Stimulated activated CD4-positive, alpha-beta T cell treated with anti-CD3 and anti-CD28 coated beads, Interleukin-1b, Interleukin-23, amount 100 ng/mL, for 1 hour (primary cell): ENCODE measurements at places on chromosomes 3 and 15.

DNA sequence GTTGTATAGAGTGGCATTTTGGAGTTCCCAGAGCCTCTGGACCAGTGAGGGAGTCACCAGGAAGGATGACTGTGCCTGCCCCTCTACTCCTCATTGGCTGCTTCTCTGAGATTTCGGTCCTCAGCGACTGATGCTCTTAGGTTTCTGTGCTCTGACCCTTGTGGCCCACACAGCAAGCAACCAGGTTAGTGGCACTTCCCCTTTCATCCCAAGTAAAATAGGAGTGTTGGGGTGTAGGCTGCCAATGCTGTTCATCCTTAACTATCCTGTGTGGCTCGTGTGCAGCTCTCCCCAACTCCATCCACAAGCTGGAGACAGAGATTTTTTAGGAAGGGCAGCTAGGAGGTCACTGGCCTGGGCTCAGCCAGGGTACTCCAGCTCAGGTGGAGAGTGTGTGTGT lies 21.3 kb downstream of the PRR23A start:
- DNase-seq, result no peak

- DNase-seq, result no peak
Measured at GRCh38 chr3:152056987-152057386, 183.5 kb downstream of the SUCNR1 start.

- no peak for DNase-seq
Measured at GRCh38 chr3:58052373-58053273, 44.4 kb downstream of the FLNB start.

DNA sequence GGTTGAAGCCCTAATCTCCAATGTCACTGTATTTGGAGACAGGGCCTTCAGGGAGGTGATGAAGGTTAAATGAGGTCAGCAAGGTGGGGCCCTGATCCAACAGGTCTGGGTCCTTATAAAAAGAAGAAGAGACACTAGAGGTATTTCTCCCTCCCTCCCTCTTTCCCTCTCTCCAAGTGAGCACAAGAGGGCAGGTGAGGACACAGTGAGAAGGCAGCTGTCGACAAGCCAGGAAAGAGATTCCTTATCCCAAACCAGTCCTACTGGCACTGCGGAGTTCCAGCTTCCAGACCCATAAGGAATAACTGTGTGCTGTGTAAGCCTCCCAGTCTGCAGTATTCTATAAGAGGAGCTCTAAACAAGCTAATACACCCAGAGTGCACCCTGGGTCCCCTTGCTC lies 134.7 kb downstream of the ADAMTS17 start:
- no peak for DNase-seq

- no peak for DNase-seq
Measured at GRCh38 chr3:53728606-53729005, 117.6 kb downstream of the CHDH start.

- DNase-seq, result no peak
Measured at GRCh38 chr15:39318231-39318630, 262.6 kb upstream of the THBS1 start.

GRCh38 chr15:99749386-99749785 lies 16.1 kb upstream of the LYSMD4 start:
- DNase-seq, result no peak

GRCh38 chr15:71384501-71384900 lies 269.2 kb downstream of the THSD4 start:
- DNase-seq, result no peak

DNA sequence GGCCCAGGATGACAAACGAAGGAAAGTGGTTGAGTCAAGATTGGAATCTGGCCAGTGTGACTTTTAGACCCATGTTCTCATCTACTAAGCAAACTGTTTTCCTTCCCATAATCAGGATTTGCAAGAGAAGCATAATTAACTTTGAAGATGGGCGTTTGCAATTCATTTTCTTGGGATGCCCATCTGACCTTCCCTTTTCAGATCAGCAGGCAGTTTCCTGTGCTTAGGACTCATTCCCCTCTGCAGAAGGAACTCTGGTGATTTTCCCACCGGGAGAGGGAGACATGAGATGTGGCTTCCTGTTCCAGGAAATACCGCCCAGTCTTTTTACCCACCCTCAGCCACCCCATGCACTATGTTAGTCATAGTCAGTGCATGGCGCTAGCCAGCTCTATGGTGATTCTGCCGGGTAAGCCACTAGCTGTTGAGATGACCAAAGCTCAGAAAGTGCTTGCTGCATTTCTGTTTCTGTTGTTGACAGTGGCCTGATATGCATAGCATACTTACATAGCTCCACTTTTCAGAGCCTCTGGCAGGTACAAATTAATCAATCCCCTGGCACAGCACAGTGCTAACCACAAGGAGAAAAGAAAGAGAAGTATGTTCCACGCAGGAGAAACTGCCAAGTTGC lies 129.4 kb downstream of the VGLL4 start:
- DNase-seq, result no peak

DNA sequence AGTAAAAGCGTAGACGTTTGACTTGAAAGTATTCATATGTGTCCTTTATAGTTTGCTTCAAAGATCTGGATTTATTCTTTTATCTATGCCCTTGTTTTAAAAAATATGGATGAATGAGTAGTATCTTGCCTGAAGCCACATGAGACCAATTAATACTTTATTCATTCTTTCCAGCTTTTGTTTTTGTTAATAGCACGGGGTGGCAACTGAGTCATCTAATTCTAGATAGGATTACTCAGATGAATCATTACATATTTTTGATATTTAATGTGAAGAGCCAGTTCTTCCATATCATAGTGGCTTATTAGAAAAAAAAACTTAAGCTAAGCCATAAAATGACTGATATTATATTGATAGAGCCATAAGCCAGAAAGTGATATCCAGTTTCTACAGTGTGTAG lies 121.9 kb downstream of the BBX start:
- DNase-seq, result no peak

DNA sequence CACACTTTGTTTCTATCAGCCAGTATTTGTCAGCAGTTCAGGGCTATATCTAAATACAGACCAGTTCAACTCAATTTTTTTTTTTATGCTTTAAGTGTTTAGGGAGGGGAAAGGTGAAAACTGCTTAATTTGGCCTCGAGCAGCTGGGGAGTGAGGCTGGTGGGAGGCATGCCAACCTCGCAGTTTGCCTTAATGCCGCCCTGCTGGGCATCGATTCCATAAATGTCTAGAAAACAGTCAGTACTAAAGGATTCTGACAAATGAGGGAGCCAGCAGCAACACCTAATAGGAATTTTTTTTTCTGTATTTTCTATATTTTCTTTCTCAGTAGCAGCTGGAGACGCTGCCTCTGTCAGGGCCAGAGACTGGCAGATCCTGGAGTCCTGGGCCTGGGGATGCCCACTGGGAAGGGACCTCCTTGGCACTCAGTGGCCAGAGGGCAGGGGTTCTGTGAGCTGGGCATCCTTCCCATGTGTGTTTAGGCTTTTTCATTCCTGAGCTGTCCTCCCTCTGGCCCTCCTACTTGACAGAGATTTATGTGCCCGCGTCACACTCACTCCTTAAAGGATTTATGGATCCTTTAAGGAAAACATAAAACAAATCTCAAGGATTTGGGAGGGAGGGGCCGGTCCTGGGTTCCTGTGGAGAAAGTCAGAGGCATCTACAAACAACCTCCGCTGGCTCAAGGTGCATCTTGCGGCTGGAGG lies 117.8 kb downstream of the WNT5A start:
- DNase-seq, result no peak

- DNase-seq, result peak; percentile 86
Measured at GRCh38 chr3:33113772-33114621, at the start of gene CRTAP. Gene CRTAP (plus strand): TSS chr3:33114014. CDS start chr3:33114078, 64 bp downstream.

GRCh38 chr3:40623567-40623966 lies 98.8 kb downstream of the ZNF621 start:
- no peak for DNase-seq

DNA sequence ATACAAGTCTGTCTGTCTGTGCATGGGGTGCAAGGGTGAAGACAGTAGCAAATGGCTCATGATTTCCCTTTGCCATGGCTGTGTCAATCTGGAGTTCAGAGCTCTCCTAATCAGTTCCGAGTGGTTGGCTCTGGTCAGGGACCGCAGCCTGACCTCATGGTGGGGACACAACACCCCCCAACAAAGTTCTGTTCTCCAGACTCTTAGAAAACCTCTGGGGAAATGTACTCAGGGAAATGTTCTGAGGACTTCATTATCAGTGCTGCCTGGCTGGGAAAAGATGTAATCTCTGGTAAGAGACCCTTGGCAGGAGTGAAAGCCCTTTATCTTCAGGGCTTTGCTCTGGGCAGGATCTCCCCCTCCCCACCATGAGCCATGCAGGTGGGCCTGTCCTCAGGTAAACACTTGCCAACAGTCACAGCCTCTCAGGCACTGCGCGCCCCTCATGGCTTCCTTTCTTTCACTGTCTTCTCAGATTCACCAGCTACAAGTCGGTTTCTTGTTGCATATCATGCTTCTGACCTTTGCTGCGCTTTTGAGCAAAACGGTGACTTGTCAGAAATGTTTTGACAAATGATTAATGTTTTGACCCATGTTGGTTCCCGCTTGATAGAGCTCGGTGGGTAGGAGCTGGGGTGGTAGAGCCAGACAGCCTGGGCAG lies 95.5 kb downstream of the ST6GAL1 start:
- DNase-seq, result no peak

DNA sequence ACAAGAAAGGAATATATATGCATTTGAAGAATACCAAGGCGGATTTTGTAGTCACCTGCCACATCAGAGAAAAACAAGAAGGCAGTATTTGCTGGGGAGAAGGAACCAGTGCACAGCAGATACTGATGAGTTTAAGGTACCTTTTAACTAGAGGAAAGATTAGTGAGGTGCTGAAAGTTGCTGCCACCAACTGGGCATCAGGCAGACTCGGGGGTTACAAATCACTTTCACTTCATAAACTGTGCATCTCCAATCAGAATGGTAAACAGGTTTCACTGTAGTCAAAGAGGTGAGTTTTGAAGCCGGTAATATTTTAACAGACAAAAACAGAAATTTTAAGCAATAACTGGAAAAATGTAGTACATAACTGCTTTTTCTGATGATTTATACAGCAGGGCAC lies 4.1 kb downstream of the FBN1 start:
- DNase-seq, result no peak

GRCh38 chr3:73175698-73176097 lies 114.2 kb downstream of the EBLN2 start:
- DNase-seq, result no peak
